ENCODE measurements at places on chromosomes 1 and 21.

GRCh38 chr1:22563671-22564602 lies 648 bp downstream of the EPHA8 start:
- DNase-seq = no peak

DNA sequence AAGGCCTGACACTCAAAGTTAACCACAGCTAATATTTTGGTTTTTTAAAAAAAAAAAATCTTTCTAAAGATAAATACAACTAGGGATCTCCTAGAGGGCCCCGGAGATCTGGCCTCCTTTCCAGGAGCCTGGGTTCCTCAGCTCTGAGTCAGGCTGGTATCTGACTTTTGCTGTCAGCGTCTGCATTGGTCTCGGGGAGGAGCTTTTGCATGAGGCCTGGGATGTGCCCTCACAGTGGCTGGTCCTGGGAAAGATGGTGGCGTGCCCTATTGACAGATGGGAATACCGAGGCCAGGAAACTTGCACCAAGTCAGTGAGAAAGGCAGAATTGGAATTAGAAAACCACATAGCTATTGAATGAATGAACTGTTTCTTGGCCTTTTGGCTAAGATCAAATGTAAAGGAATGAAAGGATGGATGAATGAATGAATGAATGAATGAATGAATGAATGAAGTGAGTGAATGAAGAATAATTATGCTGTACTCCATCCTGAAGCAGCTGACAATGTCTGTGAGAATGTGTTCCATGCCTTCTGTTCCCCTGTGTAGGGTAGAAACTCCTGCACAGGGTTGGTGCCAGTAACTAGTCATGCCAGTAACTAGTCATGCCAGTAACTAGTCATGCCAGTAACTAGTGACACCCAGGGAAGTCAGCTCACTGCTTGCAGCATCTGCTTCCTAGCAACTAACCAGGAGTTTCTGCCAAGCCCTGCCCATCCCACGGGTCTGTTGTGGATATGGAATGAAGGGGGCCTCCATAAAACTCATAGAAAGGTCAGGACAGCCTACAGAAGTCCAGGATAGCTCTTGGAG lies 242.5 kb upstream of the VAMP3 start:
- no peak for DNase-seq

GRCh38 chr21:15522148-15522547 lies 207.6 kb upstream of the USP25 start:
- no peak for DNase-seq

DNA sequence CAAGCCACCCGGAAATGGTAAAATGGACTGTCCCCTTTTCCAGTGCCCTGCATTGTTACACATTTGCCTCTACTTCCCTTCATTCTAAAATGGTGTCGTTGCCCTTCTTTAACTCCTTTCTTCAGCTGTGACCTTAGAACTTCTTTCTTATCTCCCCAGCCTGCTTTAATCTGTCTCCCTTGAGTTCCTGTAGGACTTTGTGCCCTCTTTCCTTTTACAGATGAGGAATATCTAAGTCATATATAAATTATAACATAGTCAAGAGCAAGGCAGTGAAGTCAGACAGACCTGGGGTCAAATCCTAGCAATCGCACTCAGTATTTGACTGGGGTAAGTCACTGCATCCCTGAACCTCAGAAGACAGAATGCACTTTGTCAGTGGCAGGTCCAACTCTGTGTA lies 31.4 kb upstream of the TMEM222 start:
- DNase-seq = no peak

- DNase-seq = no peak
Observed at GRCh38 chr1:180918519-180918918, 5.8 kb downstream of the KIAA1614 start.

DNA sequence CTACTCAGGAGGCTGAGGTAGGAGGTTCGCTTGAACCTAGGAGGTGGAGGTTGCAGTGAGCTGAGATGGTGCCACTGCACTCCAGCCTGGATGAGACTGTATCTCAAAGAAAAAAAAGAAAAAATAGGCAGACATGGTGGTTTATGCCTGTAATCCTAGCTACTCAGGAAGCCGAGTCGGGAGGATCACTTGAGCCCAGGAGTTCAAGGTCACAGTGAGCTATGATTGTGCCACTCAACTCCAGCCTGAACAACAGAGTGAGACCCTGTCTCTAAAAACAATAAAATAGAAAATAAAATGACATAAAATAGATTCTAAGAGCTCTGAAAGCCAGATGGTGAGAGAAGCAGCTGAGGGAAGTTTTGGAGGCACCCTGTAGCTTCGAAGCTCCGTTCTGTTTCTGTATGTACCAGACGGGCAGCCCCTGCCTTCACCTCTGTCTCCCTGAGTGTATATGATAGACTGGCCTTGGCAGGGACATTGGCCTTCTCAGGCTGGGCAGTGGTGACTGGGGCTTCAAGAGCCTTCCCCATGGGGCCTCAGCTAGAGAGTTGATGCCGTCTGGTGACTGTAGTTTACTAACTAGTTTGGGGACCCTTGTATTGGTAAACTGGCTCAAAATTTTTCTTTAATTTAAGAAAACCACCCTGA lies 54.4 kb upstream of the SPOCD1 start:
- DNase-seq = no peak

All from stimulated activated CD8-positive, alpha-beta memory T cell treated with anti-CD3 and anti-CD28 coated beads, Interleukin-12 subunit alpha, Interleukin-12 subunit beta, amount 100 ng/mL, for 4 hours (primary cell).